ENCODE measurements at places on chromosomes 6 and 20. TPM values are rescaled to one million over a fixed set of nuclear protein-coding genes. Genes with fewer than 3 reads are reported as not detected.

The SIRPD gene
- total RNA-seq = not detected

The DUSP15 gene
- total RNA-seq = 3.7 TPM

The HEY2 gene
- 29.5 TPM for total RNA-seq

The COL19A1 gene
- total RNA-seq = 0.97 TPM

The MAPK13 gene
- total RNA-seq = 0.50 TPM

The SKIC2 gene
- 36.4 TPM for total RNA-seq

The MDFI gene
- total RNA-seq = 0.88 TPM

The FAM162B gene
- total RNA-seq = 3.3 TPM

The GHRH gene
- not detected for total RNA-seq

The RBPJL gene
- not detected for total RNA-seq

The EEF1A2 gene
- 1,554 TPM for total RNA-seq

The PNLDC1 gene
- not detected for total RNA-seq

The TRIM40 gene
- not detected for total RNA-seq

The APOM gene
- total RNA-seq = 4.3 TPM

The REPS1 gene
- total RNA-seq = 38.3 TPM

The LINC00237 gene
- not detected for total RNA-seq

The NHLRC1 gene
- total RNA-seq = 0.90 TPM

The PTP4A1 gene
- 55.4 TPM for total RNA-seq

The ELOVL4 gene
- 0.17 TPM for total RNA-seq

All from heart left ventricle (tissue), 16 donors.